ENCODE measurements at places on chromosomes 7 and 10.

GRCh38 chr7:105691680-105692564 lies 110.6 kb upstream of the EFCAB10 start:
- peak; percentile 58 for DNase-seq

- DNase-seq: no peak
These were observed 223.6 kb downstream of the IPMK start for GRCh38 chr10:58044072-58044471.

GRCh38 chr10:34574353-34574934 lies 240.7 kb downstream of the PARD3 start:
- DNase-seq: no peak

- no peak for DNase-seq
These were observed 92.5 kb upstream of the LRGUK start for GRCh38 chr7:134034652-134035051.

DNA sequence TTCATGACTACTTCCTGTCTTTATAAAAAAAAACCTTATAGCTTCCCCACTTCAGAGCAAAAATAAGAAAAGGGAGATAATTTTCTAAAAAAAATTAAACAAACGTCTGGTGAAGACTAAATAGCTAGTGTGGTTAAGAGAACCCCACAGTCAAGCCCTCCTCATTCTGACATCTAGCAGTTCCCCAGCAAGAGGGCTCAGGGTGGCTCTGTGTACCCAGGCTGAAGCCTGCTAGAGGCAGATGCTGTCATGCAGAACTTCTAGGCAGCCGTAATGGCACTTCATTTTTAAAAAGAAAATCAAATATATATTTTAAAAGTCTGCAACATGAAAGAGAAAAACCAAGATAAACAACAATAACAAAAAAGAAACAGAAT lies 223.1 kb upstream of the KLF14 start:
- no peak for DNase-seq

- DNase-seq: peak; percentile 4
These were observed 6.3 kb downstream of the IFT22 start for GRCh38 chr7:101315336-101315735.

- DNase-seq: no peak
These were observed 19.4 kb upstream of the NRP1 start for GRCh38 chr10:33353853-33354252.

DNA sequence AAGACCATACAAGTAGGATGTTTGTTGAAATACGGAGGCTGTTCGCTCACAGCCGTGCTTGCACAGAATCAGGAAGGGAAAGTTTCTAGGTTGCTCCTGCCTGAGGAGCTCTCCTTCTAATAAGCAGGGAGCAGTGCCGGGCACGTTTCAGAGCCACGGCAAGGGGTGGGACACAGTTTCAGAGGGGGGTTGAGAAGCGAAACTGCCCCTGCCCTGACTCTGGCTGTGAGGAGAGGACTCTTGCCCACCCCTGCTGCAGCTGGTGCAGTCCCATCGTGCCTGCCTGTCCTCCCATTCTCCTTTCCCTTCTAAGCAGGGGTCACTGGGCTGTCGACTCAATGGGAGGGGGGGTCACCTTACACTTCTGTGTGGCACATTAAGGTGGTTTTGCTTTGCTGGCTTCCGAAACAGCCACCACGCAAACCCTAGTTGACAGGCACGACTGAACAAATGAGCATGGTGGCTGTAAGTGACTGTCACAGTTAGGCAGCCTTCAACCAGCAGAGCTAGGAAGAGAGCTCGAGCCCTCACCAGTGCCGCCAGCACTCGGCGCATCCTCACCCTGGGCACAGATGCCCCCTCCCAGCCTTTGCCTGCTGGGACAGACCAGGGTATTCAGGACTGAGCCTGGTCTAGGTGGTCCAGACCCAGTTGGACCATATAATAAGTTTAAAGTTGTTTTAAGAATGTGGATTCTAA lies 37.5 kb downstream of the ZNF467 start:
- DNase-seq: no peak

GRCh38 chr10:24455447-24455846 lies 246.5 kb downstream of the KIAA1217 start:
- DNase-seq: no peak

- DNase-seq: no peak
These were observed 3.7 kb upstream of the HOXA10 start for GRCh38 chr7:27177795-27178320.

DNA sequence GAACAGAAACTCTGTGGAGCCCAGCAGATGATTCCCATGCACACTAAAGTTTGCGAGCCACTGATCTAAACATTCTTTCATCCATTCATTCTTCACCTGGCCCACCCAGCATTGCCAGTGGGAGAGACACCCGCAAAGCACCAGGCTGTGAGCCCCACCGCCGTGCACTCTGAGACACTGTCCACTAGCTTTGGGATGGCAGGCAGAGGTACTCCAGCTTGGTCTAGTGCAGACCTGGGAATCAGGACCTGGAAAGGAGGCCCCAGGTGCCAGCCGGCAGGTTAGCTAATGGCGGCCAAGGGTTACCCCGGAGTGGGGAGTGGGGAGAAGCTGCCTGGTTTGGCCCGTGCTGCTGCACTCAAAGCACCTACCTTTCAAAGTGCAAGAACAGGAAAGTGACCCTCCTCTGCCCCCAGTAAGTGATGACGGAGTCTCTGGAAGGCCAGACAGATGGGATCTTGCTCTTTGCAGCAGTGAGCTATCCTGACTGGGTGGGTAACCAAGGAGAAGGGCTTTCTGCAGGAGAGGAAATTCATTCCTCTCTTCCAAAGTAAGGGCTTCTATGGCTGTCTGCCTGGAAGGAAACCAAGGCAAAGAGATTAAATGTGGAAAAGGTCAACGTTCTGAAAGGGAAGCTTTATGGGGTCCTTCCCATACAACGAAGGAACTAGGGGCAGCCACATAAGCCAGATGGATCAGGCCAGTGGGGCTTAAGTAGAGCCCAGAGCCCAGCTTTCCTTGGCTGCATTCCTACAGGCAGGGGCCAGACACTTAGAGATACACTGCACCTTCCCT lies 74.2 kb upstream of the LRRC4 start:
- no peak for DNase-seq

DNA sequence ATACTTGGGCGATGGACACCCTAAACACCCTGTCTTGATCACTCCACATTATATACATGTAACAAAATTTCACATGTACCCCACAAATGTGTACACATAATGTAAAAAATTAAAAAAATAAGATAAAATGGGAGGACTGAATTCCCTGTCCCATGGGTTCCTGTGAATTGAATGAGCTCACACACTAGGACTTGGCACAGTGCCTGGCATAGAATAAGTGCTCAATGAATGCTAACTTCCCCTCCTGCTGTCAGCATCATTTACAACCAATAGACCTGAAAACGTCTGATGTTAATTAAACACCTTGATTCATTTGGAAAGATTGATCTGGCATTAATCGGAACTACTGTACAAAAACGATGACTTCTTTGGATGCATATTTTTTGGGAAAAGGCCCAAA lies 117.3 kb upstream of the ZNF438 start:
- DNase-seq: peak; percentile 3

GRCh38 chr10:88966797-88967196 lies 14.2 kb upstream of the ACTA2 start:
- no peak for DNase-seq

DNA sequence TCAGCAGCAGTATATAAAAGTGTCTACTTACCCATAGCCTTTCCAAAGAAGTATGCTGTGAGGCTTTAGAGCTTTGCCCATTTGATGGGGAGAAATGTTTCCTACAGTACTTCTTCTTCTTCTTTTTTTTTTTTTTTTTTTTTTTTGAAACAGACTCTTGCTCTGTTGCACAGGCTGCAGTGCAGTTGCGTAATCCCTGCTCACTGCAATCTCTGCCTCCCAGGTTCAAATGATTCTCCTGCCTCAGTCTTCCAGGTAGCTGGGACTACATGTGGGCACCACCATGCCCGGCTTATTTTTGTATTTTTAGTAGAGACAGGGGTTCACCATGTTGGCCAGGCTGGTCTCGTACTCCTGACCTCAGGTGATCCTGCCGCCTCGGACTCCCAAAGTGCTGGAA lies 101.7 kb upstream of the TMEM26 start:
- no peak for DNase-seq

DNA sequence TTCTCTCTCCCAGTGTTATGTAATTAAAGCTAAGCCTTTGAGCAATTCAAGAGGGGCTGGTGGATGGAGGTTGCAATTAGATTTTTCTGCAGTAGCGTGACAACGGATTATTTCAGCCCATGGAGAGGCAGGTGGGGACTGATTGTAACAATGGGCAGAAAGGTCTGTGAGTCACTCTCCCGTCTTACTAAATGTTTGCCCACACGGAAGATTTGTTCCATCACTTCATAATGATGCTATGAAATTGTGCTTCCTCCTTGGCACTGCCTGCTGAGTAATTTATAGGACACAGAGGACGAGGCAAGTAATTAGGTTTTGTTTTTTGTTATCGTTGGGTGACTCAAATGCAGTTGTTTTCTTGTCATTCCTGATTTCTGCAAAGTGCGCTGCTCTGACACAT lies 594.5 kb upstream of the DPP6 start:
- no peak for DNase-seq

DNA sequence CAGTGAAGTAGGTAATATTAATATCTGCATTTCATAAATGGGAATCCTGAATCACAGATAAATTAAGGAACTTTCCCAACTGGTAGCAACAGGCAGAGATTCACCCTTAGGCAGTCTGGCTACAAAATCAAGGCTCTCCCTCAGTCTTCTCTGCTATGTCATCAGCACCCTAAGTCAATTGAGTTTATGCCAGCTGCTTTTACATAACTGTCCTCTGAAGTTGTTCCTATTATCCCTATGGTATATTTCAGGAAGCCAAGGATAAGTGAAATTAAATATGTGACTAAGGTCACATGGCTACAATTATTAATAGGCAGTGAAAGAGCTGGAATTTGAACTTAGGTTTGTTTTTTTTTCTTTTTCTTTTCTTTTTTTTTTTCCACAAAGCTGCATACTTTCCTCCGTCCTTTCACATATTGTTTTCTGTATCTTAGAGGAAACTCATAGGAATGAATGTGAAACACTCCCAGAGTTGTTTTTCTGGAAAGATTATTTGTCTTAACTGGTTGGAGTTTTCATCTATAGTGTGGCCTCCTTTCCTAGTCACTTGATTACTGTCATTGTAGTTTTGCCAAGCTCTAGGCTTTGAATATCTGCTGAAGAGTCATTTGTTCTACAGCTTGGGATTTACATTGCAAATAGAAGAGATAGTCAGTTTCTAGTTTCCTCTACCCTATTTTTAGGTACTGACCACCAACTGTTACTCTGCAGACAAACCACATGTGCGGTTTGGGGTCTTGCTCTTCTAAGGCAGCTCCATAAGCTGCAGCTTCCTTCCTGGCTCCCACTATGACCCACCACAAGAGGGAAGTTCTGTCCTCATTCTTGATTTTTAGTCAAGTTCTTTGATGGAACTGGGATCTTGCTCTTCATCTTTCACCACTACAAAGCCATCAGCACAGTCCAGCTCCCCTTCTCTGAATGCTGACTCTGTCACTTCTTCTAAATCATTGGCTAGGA lies 338.0 kb upstream of the KIAA1217 start:
- DNase-seq: no peak

DNA sequence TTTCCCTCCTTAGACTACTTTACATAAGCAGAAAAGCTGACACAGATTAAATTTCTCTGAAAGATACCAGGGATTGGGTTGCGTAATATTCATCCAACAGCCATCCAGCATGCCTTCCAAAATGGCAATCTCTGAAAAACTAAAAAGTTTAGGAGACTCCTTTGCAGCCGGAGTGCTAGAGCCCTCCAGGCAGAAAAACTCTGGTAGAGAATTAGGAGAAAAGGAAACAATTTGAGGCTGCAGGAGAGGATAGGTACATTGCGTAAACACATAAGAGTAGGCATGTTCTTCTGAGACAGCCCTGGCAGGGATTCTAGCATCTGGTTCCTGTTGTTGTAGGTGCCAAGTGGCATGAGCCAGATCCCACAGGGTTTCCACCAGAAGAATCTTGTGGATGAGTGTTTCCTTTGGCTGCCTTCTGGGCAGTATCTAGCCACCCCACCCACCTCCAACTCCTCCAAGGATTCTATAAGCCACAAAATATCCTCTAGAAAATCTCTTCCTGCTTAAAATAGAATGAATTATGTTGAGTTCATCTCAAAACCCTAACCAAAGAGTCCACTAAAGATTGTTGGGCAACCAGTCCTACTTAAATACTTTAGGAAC lies 402.4 kb downstream of the HGF start:
- no peak for DNase-seq

DNA sequence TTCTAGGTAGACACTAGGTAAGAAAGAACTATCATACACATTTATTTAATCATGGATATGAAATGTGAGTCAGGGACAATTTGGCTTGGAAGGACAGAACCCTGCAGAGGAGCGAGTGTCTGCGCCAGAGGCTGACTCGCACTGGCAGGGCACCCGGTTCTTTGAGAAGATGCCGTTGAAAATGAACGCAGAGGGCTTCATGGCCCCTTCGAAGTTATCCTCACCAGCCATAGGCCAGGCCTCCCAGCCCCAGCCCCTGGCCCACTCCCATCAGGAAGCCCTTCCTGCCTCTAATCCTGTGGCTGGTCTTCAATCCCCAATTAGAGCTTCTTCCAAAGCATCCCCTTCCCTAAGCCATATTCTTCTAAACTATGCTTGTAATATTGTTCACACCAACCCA lies 239.8 kb downstream of the TCERG1L start:
- no peak for DNase-seq

GRCh38 chr10:126115886-126116285 lies 219.5 kb downstream of the FANK1 start:
- no peak for DNase-seq

GRCh38 chr7:91228927-91229558 lies 35.2 kb upstream of the FZD1 start:
- DNase-seq: peak; percentile 5

- no peak for DNase-seq
These were observed 59.4 kb upstream of the COL13A1 start for GRCh38 chr10:69742356-69742695.

DNA sequence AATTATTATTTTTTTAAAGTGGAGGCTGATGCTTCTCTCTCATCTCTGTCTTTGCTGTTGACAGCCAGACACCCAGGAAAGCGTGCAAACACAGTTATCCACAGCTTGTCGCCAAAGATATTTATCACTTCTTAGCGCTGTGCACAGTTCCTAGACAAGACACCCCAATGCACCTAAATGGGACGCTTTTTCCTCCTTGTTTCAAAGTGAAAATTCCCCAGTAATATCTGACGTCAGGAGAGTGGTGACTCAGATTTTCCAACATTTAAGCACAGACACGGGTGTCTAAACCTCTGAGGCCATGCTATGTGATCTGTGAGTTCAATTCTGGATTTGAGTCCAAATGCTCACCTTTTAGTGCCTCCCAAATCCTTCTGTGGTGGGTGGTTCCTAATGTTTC lies 151.6 kb downstream of the EMX2 start:
- no peak for DNase-seq

DNA sequence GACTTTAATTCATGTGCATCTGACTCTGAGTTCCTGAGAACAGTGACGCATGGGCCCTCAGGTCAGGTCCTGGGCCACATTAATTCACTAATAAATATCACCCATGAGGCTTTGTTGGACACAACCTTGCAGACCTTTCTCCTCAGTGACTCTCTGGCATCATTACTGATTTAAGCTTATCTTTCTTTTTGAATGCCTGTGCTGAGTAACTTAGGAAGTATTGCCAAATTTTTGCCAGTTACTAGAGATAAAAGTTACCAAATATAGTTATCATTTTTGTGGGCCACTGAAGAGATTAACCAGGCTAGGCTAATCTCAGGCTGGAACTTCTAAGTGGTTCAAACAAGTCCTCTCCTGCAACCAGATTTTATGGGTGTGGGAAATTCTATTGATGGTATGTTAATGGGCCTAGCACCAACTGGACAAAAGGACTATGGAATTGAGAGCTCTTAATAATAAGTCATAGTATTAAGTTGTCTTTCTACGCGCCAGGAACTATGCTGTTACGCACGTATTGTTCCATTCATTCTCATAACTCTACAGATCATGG lies 28.8 kb upstream of the PRTFDC1 start:
- DNase-seq: no peak
